ENCODE measurements at places on chromosomes 3 and 15.

DNA sequence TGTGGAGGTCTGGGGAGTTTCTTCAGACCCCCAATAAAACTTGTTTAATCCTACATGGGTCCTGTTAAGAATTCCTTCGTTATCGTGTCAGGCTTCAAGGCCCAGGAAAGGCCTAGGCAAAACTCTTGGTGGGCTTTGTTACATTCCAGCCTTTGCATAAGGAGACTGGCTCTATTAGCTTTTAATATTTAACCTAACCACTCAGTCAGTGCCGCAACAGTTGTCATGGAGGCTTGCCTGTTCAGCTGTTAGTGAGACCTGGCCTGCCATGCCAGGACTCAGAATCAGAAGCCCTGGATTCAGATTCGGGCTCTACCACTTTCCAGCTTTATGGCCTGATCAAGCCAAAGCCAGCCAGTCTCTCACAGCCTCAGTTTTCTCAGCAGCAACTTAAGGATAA, 19.6 kb downstream of the EIF1B start:
- DNase-seq = no peak

DNA sequence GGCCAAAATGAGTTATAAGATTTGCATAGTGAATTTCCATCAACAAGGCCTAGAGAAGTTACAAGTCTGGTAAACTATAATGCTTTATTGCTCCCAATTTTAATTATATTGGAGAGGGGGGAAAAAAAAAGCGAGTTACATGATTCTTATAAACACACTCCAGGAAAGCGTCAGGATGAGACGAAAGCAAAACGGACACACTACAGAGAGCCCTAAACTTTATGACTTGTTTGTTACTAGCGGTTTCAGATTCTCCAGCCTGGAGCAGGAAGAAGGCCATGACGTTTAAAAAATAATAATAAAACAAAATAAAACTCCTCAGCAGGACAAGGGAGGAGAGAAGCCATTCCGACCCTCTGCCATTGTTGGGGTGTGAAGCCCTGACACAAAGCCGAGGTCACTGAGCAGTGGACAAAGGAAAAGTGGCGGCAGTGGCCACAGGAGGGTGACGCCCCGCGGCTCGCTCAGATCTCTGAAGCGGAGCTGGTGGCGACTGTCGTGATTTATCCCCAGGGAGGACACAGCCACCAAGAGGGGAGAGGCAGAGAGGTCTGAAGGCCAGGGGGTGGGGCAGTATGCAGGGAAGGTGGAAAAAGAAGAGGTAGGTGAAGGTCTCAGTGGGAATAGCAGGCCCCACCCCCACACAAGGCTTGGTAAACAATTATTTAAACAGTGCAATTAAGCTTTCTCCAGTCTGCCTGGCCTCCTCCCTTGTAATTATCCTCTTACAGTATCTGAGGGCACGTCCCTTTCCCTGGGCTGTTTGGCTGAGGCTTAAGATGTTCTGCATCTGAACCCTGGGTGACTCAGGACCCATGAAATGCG, 45.3 kb downstream of the ADAMTS9 start:
- DNase-seq = no peak

GRCh38 chr15:75713338-75713895, 769 bp upstream of the CSPG4 start:
- DNase-seq = no peak

GRCh38 chr3:52827866-52828376, 2.6 kb downstream of the ITIH4 start:
- no peak for DNase-seq

DNA sequence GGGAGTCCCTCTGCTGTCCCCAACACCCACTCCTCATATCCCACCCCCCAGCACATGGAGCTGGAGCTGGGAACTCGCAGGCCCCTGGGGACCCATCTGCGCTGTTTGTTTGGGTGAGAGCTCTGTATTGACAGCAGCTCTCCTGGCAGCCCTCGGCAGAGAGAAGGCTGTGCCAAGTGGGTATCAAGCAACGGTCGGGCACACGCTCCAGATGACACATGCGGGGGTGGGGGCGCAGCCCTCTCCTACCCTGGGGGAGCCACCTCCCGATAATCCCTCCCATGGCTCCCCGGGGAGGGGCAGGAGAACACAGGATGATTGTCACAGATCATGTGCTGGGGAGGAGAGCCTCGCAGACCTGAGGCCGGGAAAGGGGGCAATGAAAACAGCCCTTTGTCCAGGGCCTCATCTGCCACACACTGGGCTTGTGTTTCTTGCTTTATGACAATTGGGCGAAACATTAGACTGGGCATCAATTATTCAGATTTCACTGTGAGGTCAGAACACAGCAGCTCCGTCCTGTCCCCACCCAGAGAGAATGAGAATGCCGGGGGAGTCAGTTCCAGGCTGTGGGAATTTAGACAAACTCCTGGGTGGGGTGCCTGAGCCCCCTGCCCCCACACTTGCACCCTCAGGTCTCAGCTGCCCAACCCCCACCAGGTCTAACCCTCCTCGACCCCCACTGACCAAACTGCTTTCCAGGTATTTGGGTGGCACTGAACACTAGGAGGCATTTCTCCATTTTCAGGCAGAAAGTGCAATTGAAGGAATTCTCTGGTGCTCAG, 46.4 kb upstream of the KLF13 start:
- DNase-seq = no peak

- DNase-seq = no peak
These were observed 22.1 kb downstream of the SATB1 start for GRCh38 chr3:18403061-18403460.

- DNase-seq = no peak
These were observed 177.1 kb upstream of the PFN2 start for GRCh38 chr3:150147776-150148175.

- DNase-seq = no peak
These were observed 698.7 kb downstream of the NTRK3 start for GRCh38 chr15:87557881-87558280.

- DNase-seq = no peak
These were observed 17.4 kb downstream of the MFSD1 start for GRCh38 chr3:158819282-158819681.

DNA sequence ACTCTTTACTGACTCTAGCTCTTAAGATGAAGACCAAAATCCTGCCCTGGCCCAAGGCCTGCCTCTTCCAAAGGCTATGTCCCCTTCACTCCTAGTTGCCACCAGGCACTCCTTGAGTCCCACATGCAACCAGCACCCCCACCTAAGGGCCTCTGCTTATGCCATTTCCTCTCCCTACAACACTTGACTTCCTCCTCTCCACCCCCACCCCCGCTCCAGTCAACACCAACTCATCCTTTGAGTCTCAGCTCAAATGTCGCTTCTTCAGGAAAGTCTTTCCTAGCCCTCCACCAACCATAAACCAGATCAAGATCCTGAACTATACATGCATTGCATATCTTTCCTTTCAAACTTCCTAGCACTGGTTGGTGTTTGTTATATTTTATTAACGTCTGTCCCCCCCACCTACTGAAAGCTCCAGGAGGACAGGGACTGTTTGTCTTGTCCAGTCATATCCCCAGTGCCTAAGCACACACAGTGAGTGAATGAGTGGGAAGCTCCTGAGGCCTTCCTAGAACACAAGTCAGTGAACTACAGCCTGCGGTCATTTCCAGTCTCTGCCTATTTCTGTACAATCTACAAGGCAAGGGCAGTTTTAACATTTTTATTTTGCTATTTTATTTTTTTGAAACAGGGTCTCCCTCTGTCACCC, 7.3 kb downstream of the TBC1D2B start:
- DNase-seq = no peak

- no peak for DNase-seq
These were observed 318.7 kb upstream of the STT3B start for GRCh38 chr3:31213869-31214486.

DNA sequence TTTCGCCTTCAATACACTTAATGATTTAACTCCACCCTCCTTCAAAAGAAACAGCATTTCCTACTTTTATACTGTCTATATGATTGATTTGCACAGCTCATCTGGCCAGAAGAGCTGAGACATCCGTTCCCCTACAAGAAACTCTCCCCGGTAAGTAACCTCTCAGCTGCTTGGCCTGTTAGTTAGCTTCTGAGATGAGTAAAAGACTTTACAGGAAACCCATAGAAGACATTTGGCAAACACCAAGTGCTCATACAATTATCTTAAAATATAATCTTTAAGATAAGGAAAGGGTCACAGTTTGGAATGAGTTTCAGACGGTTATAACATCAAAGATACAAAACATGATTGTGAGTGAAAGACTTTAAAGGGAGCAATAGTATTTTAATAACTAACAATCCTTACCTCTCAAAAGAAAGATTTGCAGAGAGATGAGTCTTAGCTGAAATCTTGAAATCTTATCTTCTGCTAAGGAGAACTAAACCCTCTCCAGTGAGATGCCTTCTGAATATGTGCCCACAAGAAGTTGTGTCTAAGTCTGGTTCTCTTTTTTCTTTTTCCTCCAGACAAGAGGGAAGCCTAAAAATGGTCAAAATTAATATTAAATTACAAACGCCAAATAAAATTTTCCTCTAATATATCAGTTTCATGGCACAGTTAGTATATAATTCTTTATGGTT, at the start of gene CCR5:
TSS of gene CCR5 (plus strand) at position 108 of the 680 bp plus-strand sequence. CDS start 1,957 bp downstream, outside the sequence.
- DNase-seq = no peak

DNA sequence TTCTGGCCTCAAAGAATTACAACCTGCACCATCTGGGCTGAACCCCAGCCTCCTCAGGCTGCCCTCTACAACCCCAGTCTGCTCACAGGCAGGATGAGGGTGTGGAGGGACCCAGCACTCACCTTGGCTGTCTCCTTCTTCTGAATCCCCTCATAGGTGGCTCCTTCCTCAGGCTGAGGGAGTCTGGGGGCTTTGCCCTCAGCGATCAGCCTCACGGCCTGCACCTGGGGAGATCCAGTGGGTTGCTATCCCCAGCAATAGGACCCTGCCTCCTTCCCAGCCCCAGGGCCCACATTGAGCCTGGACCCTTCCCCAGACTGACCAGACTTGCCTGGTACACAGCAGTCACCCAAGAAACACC, 25.1 kb downstream of the ALDH1L1 start:
- DNase-seq = no peak

DNA sequence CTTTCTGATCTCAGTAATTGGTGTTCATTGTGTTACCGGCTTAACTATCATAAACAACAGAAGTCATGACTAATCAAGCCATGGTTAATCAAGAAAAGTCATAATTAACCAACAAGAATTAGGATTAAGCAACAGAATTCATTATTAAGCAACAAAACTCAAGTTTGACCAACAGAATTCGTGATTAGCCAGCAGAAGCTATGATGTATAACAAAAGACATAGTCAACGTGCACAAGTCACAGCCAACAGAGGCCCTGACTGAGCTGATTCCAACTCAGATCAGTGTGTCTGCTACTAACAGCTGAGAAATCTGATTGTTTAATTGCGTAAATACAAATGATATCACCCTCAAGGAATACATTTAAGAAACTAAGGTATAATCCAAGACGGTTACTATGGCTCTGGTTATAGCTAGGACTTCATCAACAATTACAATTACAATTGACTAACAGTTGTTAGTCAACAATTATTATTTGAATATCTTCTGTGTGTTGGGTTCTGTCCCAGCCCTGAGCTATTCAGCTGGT, 67.7 kb downstream of the RARB start:
- no peak for DNase-seq

GRCh38 chr3:188208516-188208981, 54.6 kb downstream of the LPP start:
- DNase-seq = no peak

DNA sequence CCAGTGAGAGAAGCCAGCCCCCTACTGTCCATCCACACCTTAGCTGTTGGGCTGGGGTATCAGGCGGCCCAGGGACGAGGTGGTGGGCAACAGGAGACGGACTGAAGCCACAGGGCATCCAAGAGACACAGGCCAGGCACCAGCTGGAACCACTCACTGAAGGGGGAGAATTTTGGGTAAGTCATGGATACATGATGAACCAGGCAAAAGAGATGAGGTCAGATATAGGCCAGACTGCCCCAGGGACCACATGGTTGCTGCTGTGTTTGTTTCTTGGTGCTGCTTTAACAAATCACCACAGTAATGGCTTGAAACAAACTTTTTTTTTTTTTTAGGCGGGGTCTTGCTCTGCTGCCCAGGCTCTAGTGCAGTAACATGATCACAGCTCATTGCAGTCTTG, 66.4 kb downstream of the SEMA5B start:
- DNase-seq = no peak

GRCh38 chr3:65979731-65980130, 59.0 kb downstream of the MAGI1 start:
- DNase-seq = no peak

DNA sequence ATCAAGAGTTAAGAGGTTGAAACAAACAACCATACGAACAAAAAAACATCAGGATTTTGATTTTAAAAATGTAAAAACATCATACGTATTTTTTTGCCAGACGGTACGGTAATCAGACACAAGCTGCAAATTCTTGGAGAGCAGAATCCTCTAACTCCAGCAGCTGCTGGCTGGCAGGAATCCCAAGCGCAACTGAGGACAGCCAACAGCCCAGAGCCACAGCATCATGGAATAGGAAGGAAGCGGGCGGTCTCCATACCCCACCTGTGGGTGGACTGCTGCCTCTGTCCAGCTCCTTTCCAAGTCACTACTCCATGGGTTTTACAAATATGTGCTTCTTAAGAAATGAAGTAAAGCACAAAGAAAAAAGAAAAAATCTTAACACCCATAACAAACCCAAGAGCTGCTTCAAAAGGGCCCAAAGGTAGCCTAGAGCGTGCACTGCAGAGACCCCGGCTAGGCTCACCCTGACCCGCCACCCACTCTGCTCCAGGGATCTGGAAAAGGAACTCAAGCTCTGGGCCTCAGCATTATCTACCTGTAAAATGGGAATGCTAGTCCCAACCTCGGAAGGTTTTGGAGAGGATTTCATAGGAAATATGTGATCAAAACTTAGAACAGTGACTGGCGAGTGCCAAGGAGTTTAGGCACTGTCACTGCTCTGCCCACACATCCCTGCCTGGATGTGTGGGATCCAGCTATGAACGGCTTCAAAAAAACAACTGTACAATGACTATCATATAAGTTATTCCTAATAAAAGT, 33.4 kb downstream of the ZXDC start:
- DNase-seq = no peak

- no peak for DNase-seq
These were observed 22.7 kb upstream of the ATP1B3 start for GRCh38 chr3:141853629-141854168.

DNA sequence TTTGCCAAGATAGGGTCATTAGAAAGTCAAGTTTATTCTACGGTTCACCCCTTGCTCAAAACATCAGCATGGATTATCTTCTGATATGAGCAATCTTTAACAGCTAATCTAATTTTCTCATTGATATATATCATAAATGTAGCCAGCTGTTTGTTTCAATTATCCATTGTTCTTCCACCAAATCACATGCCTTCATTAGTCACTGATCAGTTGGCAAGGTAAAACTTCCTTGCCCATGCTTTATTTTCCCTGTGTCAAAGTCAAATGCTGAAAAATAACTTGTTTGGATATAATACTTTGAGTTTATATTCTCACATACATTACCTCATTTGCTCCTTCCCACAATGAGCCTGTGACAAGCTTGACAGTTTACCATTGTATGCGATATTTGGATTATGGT, 60.6 kb downstream of the DPH6 start:
- DNase-seq = no peak

- DNase-seq = no peak
These were observed 12.6 kb downstream of the IL12A start for GRCh38 chr3:160001148-160001760.

Measured in stimulated activated CD8-positive, alpha-beta memory T cell treated with anti-CD3 and anti-CD28 coated beads, Interleukin-15, amount 100 ng/mL, for 24 hours (primary cell).